ENCODE measurements at places on chromosomes 6 and 20. TPM values are rescaled to one million over a fixed set of nuclear protein-coding genes. Genes with fewer than 3 reads are reported as not detected.

The SYCP2L gene
- 16.6 TPM for total RNA-seq

DNA sequence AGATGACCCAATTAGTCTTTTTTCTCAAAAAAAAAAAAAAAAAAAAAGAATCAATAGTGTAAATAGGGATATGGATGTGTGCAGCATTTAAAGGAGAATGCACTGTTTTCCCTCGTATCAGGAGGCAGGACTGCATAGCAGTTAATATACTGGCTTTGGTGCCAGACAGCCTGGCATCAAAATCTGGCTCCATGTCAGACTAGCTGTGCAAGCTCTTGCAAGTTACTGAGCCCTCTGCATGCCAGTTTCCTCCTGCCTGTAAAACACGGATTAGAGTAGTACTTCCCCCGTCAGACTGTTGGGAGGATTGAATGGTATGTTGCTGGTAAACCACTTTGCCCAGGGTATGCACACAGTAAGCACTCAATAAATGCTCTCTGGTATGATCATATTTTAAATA, 594.2 kb upstream of the CHD6 start:
- no peaks in the 10 kb centered on the region for H3K27me3 ChIP-seq
- no peak overlapping the region for H3K4me3 ChIP-seq
- H3K27ac ChIP-seq = no peak overlapping the region
- no peaks in the 10 kb centered on the region for H3K4me1 ChIP-seq
- no peak for DNase-seq

GRCh38 chr20:9739991-9740390, 98.9 kb downstream of the PAK5 start:
- no peak overlapping the region for H3K27ac ChIP-seq
- peaks cover 22% of the 10 kb centered on the region for H3K27me3 ChIP-seq
- no peak for DNase-seq
- peaks cover 7% of the 10 kb centered on the region for H3K4me1 ChIP-seq

DNA sequence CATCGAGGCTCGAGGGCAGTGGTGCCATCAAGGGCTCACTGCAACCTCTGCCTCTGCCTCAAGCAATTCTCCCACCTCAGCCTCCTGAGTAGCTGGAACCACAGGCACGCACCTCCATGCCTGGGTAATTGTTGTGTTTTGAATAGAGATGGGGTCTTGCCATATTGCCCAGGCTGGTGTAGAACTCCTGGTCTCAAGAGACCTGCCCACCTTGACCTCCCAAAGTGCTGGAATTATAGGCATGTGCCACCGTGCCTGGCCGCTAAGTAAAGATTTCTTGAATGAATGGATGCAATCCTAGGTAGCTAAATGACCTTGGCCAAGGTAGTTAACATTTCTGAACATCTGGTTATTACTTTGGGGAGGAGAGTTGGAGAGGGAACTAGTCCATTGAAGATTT, 7.4 kb downstream of the SCAF8 start:
- H3K27ac ChIP-seq = no peak overlapping the region
- H3K27me3 ChIP-seq = no peaks in the 10 kb centered on the region
- H3K4me3 ChIP-seq = no peak overlapping the region
- DNase-seq = no peak

The ZSCAN12 gene
- 13.9 TPM for total RNA-seq

DNA sequence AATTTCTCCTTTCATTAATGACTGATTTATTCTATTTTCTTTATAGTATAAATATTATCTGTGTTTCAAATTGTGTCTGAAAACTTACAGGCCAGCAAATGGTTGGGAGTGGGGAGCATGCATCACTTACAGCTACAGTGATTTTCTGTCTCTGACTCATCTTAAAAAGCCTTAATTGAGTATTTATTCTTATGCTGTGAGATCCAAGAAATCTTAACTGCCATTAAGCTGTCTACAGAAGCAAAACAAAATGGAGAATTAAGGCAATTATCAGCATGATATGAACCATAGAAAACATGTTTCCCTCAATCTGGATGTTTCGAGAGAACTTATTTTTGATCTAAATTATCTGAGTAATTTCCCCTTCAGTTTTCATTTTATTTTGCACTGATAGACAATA, 831.2 kb downstream of the KIF16B start:
- H3K27ac ChIP-seq = no peak overlapping the region
- no peaks in the 10 kb centered on the region for H3K27me3 ChIP-seq
- H3K4me3 ChIP-seq = no peak overlapping the region
- H3K4me1 ChIP-seq = peaks cover 7% of the 10 kb centered on the region

The PNLDC1 gene
- total RNA-seq = 0.33 TPM
